Airway epithelial cell (primary cell): ENCODE measurements at places on chromosomes 1 and 21. TPM values are rescaled to one million over a fixed set of nuclear protein-coding genes. Genes with fewer than 3 reads are reported as not detected.

The MAB21L3 gene
- total RNA-seq, result 4.5 and 6.7 TPM in 2 replicates

The ZMYND12 gene
- 0.09 and 0.99 TPM in 2 replicates for total RNA-seq

The SMPDL3B gene
- 3.7 and 4.4 TPM in 2 replicates for total RNA-seq

The BCL2L15 gene
- total RNA-seq, result 0.42 TPM in 1 of 2 replicates, not detected in the other

The OR2G6 gene
- total RNA-seq, result not detected in 2 replicates

The KPNA6 gene
- 37.4 and 50.5 TPM in 2 replicates for total RNA-seq

The PTPRU gene
- total RNA-seq, result 71.7 and 126 TPM in 2 replicates

The KIAA1614 gene
- 0.21 and 0.28 TPM in 2 replicates for total RNA-seq

The MYBPH gene
- total RNA-seq, result not detected in 2 replicates

The PALMD gene
- total RNA-seq, result 9.6 and 13.6 TPM in 2 replicates

The FHAD1 gene
- total RNA-seq, result under 0.01 TPM in 1 of 2 replicates, not detected in the other

The KCNN3 gene
- 0.07 TPM in 1 of 2 replicates, not detected in the other for total RNA-seq

The TLR5 gene
- total RNA-seq, result 2.1 and 2.8 TPM in 2 replicates

The PER3 gene
- total RNA-seq, result 1.2 and 2.5 TPM in 2 replicates

The RWDD3 gene
- total RNA-seq, result 6.5 and 7.1 TPM in 2 replicates

The TMEM234 gene
- 14.5 and 15.7 TPM in 2 replicates for total RNA-seq

The ARMH1 gene
- not detected in 2 replicates for total RNA-seq

The HNRNPCL2 gene
- not detected in 2 replicates for total RNA-seq

The ORC1 gene
- total RNA-seq, result 14.0 and 15.3 TPM in 2 replicates
